Effector CD4-positive, alpha-beta T cell (primary cell): ENCODE measurements at places on chromosomes 5 and 9.

DNA sequence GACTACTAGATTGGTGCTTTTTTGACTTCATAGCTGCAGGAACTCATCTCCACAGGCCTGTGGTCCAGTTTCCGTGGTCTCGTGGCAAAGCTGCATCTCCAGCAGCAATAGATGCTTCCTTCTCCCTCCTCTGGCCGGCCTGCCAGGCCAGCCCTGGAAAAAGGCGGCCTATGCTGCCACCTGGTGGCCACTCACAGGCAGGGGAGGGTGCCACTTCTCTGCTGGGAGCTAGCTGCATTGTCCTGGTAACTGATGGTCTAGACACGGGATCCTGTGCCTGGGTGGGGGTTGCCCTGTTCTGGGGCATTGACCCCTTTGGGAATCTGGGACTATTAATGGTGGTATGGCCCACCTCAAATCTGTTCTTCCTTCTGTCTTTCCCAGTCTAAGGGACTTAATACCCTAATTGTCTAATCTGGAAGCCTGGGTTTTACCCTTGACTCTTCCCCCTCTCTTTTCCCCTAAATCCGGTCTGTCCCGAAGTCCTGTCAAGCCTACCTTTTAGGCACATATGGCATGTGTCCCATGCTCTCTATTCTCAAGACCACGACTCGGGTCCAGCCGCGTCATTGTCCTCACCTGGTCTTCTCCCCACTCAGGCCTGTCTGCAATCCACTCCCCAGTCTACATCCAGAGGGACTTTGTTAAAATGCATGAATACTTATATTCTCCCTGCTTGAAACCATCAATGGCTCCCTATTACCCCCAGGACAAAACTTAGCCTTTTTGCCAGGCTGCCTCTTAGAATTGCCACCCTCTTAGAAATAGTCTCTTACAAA is 20.1 kb upstream of the PTGS1 start:
- DNase-seq, result peak; percentile 71

DNA sequence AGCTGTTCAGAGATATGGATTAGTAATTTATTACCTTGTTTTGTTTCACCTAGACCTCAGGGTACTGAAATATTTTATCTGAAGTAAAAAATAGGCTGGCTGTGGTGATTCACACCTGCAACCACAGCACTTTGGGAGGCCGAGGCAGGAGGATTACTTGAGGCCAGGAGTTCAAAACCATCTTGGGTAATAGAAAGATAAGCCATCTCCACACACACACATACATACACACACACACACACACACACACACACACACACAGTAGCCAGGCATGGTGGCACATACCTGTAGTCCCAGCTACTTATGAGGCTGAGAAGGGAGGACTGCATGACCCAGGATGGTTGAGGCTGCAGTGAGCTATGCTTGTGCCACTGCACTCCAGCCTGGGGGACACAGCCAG is 3.7 kb downstream of the ANXA2R start:
- no peak for DNase-seq

GRCh38 chr5:180669661-180670060 is 20.3 kb upstream of the FLT4 start:
- no peak for DNase-seq

DNA sequence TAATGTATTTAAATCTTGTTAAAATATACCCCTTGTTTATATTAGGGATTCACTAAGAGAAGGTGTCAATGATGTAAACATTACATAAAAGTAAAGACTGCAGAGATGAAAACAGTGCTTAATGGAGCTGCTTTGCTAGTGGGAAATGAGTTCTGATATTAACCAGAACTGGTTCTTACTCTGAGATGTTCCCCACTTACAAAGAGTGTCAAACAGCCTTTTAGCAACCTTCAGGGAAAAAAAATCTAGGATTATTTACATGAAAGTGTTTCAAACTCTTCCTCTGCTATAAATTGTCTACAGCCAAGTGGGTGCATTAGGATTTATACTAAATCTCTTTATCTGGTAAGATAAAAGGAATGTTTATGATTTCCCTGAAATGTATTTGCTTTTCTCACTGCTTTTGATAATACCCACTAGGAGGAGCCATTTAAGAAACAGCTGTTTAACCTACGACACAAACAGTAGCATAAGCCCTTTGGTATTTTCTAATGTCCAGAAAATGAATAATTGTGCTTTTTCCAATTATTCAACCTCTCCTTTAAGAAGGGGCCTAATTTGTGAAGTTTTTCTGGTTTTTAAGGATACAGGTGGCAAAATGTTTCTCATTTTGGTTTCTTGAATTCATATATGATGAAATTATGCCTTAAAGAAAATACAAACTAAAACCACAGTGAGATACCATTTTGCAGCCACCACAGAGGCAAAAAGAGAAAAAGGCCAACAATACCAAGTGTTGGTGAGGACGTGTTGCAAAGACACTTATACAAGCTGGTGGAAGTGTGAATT is 186.3 kb downstream of the TLE4 start:
- DNase-seq, result no peak

GRCh38 chr5:14356305-14356704 is 213.2 kb downstream of the TRIO start:
- no peak for DNase-seq

DNA sequence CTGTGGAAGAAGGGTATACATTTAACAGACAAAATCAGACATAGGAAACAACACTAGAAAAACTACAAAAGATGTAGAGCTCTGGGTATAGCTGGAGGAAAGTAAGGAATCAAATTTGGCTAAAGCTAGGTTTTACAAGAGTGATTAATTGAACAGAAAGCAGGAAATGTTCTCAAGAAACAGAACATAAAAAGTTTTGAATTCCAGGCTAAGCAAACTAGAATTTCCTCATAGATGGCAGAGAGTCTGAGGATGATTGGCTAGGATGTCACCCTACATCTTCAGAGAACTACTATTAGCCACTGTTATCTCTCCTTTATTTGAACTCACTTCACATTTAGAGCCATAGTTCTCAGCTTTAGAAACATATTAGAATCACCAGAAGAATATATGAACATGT is 502.1 kb upstream of the PAPPA start:
- no peak for DNase-seq

DNA sequence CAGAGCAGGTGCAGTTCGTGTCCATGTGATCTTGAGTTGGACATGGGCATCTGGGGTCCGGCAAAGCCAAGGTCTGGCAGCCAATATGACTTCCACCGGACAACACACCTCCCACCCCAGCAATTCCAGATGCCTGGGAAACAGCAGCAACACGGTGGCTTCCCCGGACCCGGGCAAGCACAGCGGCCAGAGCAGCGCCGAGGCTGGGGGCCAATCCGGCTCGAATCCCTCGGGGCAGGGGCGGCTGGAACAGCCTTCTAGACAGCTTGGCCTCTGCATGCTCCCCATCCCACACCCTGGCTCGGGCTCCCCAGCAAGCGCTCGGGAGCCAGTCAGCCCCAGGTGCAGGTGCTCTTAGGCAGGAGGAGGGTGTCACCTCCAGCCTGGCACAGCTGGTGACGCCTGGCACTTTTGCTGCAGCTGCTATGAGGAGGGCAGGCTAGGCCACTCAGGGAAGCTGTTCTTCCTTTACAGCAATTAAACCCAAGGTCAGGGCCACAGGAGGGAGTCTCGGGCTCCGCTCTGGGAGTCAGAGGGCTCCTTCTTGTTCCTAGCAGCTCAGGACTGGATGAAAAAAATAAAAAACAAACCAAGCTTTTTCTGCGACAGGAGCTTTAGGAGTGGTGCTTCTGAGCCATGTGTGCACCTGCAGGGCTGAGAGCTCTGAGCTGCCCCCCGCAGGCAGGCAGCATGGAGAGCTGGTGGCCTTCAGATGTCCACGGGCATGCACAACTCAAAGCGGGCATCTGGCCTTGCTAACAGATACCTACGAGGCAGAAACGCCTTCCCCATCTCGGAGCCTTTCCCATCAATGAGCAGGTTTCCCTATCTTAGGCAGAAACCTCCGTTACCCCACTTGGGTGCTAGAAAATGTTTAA is 28.2 kb downstream of the DBH start:
- DNase-seq, result no peak

DNA sequence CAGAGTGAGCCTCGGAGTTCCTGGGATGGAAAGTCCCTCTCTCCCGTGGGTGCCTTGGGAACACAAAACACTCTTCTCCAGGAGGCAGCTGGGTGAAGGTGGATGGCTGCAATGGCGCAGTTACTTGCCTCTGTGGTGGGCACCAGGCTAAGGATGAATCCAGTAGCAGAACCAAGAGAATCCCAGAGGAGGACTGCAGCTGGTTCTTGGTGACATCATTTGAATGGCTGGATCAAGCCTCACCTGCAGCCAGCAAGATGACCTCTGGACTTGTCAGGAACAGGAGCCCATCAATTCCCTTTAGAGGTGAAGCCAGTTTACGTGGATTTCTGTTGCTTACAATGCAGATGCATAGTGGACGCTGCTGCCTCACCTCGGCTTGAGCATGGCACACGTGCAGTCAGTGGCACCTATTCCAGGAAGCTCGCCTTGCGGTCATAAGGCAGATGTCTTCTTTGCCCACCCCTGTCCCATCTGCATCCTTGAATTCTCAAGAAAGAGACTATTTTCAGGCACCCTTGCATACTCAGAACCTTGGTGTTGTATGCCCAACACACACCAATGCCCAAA is 34.1 kb upstream of the ADAMTS2 start:
- DNase-seq, result no peak

GRCh38 chr9:111482694-111483438 is 1.3 kb downstream of the ECPAS start:
- DNase-seq, result peak; percentile 41

DNA sequence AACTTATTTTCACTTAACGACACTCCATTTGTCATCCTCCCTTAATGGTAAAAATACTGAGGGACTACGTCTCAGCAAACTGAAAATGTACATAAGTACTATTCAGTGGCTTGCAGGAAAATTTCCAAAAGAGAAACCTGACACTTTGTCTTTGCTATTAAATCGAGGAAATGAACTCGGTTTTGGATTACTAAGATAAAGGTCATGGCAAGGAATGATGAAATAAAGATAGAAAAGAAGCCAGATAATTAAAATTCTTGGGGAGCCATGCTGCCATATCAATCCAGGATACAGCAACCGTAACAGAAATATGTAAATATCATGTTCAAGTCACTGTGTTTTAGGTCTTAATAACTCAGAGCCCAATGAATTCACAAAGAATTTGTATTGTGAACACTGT is 647.8 kb downstream of the CDH9 start:
- no peak for DNase-seq

GRCh38 chr9:110049699-110050450 is 158.1 kb downstream of the C9orf152 start:
- no peak for DNase-seq

GRCh38 chr9:125296843-125297372 is 35.3 kb downstream of the GAPVD1 start:
- DNase-seq, result no peak

GRCh38 chr9:134566936-134567335 is 74.7 kb upstream of the COL5A1 start:
- DNase-seq, result no peak

DNA sequence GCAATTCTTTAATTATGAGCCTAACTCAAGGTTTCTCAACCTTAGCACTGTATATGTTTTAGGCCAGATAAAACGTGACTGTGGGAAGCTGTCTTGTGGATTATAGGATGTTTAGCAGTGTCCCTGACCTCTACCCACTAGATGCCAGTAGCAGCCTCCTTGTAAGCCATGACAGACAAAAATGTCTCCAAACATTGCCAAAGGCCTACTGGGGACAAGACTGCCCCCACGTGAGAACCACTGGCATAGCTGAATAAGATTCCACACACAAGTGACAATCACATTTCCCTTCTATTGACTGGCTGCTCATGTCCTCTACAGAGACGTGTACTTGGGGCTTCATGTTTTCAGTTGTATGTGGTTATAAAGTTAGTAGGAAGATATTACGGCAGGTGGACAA is 55.4 kb downstream of the GOLM1 start:
- DNase-seq, result no peak

- DNase-seq, result no peak
These were observed 2.2 kb upstream of the NPR3 start for GRCh38 chr5:32708949-32709348.

- no peak for DNase-seq
These were observed 26.5 kb downstream of the AQP7 start for GRCh38 chr9:33375841-33376321.

DNA sequence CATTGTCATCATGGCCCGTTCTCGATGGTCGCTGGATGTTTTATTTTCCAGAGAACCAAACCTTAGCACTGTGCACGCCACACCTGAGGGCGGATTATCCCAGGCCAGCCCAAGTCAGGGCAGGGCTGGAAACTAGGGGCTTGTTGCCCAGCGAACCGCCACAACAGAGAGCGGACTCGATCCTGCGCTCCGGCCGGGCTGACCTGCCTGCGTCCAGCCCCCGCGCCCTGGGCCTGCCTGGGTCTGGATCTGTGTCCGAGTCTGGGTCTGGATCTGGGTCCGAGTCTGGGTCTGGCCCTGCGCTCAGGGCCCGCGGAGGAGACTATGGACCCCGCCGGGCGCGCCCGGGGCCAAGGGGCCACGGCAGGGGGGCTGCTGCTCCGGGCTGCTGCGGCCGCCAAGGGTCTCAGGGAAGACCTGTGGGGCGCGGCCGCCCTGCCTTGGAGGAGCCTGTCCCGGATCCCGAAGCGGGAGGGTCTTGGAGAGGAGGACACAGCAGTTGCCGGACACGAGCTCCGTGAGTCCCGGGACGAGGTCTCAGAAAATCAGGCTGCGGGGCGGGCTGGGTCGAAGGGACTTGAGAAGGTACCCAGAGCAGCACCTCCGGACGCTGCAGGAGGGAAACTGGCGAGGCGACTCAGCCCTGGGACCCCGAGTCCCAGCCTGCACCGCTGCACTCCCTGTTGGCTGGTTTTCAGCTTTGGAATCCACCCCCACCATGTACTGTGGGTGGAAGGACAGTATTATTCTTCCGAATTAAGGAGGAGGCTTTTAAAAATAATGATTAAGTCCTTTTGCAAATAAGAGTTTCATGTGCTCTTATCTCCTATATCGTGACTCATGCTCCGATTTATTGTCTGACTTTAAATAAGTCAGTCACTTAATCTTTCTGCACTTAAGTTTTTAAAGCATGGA is at the start of gene ANKDD1B:
Gene ANKDD1B, plus strand, starts transcription at position 143 of the 915 bp plus-strand sequence. Its CDS starts 182 bp downstream, at position 325.
- DNase-seq, result no peak

DNA sequence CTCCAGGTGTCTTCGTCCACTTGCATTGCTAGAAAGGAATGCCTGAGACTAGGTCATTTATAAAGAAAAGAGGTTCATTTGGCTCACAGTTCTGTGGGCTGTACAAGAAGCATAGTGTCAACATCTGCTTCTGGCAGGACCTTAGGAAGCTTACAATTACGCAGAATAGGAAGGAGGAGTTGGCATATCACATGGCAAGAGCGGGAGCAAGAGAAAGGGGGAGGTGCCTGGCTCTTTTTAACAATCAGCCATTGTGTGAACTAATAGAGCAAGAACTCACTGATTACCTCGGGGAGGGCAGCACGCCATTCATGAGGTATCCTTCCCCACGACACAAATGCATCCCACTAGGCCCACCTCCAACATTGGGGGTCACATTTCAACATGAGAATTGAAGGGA is 134.4 kb upstream of the EFNA5 start:
- DNase-seq, result no peak
